Activated T-cell treated with anti-CD3 and anti-CD28 coated beads, Interleukin-2, amount 50 U/mL, for 72 hours (primary cell): ENCODE measurements at places on chromosomes 5 and 9. TPM values are rescaled to one million over a fixed set of nuclear protein-coding genes. Genes with fewer than 3 reads are reported as not detected.

CD74 gene
- total RNA-seq: 455 TPM

CDH9 gene
- not detected for total RNA-seq

WNT8A gene
- total RNA-seq: not detected

CORO2A gene
- total RNA-seq: 13.1 TPM

DND1 gene
- 4.6 TPM for total RNA-seq

ITK gene
- 314 TPM for total RNA-seq

C9orf43 gene
- 1.1 TPM for total RNA-seq

PCDHB7 gene
- not detected for total RNA-seq

C9orf72 gene
- 11.5 TPM for total RNA-seq

CNTNAP3B gene
- total RNA-seq: not detected

GPR151 gene
- not detected for total RNA-seq

FSD1L gene
- 2.2 TPM for total RNA-seq

NPR2 gene
- 11.5 TPM for total RNA-seq

SPINK13 gene
- not detected for total RNA-seq

TEK gene
- total RNA-seq: not detected

SGCD gene
- total RNA-seq: 0.07 TPM

PDE6A gene
- total RNA-seq: not detected

PPIC gene
- not detected for total RNA-seq

SPATA31D4 gene
- not detected for total RNA-seq

SLC6A3 gene
- total RNA-seq: not detected

ENTREP1 gene
- not detected for total RNA-seq

KLHL9 gene
- 16.9 TPM for total RNA-seq

PCDHGC3 gene
- not detected for total RNA-seq

COL15A1 gene
- 0.30 TPM for total RNA-seq
